ENCODE measurements at places on chromosomes 12 and 14. TPM values are rescaled to one million over a fixed set of nuclear protein-coding genes. Genes with fewer than 3 reads are reported as not detected.

GRCh38 chr14:27727251-27727770, 1039.3 kb upstream of the FOXG1 start:
- no peak overlapping the region for H3K27ac ChIP-seq
- H3K4me3 ChIP-seq: no peak overlapping the region
- no peak for DNase-seq
- H3K27me3 ChIP-seq: no peaks in the 10 kb centered on the region
- no peaks in the 10 kb centered on the region for H3K4me1 ChIP-seq

The RD3L gene
- not detected for total RNA-seq

DNA sequence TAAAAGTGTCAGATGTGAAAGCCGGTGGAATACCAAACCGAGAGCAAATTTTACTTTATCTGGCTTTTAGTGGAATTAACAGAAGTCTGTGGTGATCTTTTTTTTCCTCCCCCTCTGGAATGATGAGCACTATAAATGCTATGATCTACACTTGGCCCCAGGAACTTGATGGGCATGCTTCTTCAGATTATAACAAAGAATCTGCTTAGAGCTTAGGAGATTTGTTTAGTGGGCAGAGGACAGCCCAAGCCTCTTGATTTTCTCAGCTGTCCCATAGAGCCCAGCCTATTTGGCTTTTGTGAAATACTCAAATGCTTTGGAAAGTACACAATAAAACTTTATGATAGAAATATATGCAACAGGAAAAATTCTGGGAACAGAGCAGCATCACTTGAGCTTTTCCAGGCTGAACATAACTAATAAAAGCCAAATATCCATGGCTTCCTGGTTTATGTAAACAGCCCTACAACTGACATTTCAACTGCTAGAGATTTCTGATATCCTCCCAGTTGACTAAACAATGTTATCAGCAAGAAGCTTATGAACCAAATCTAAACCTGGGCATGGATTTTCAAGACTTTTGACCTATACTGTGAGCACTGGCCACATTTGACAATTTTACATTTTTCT, 149.6 kb downstream of the PLXNC1 start:
- no peaks in the 10 kb centered on the region for H3K27me3 ChIP-seq
- no peak overlapping the region for H3K4me3 ChIP-seq
- no peak overlapping the region for H3K27ac ChIP-seq

- peak; percentile 44 for DNase-seq
- peaks cover 55% of the 10 kb centered on the region for H3K27me3 ChIP-seq
- no peaks in the 10 kb centered on the region for H3K4me1 ChIP-seq
- H3K36me3 ChIP-seq: no peaks in the 10 kb centered on the region
- peak overlapping the region; percentile 87 for H3K4me3 ChIP-seq
Measured at GRCh38 chr14:61813096-61813606, 50.9 kb downstream of the SNAPC1 start.

The KRT75 gene
- total RNA-seq: not detected

The LRFN5 gene
- total RNA-seq: 6.3 TPM

GRCh38 chr14:91241863-91242262, 2.6 kb downstream of the GPR68 start:
- no peak overlapping the region for H3K27ac ChIP-seq
- H3K36me3 ChIP-seq: no peaks in the 10 kb centered on the region
- DNase-seq: no peak
- no peak overlapping the region for H3K4me3 ChIP-seq
- no peaks in the 10 kb centered on the region for H3K4me1 ChIP-seq
- H3K27me3 ChIP-seq: no peaks in the 10 kb centered on the region

- DNase-seq: no peak
- H3K27me3 ChIP-seq: no peaks in the 10 kb centered on the region
- no peak overlapping the region for H3K27ac ChIP-seq
Measured at GRCh38 chr12:75154388-75154787, 55.3 kb downstream of the KCNC2 start.

The PTPRB gene
- total RNA-seq: 1.3 TPM

The CCNK gene
- total RNA-seq: 63.4 TPM

DNA sequence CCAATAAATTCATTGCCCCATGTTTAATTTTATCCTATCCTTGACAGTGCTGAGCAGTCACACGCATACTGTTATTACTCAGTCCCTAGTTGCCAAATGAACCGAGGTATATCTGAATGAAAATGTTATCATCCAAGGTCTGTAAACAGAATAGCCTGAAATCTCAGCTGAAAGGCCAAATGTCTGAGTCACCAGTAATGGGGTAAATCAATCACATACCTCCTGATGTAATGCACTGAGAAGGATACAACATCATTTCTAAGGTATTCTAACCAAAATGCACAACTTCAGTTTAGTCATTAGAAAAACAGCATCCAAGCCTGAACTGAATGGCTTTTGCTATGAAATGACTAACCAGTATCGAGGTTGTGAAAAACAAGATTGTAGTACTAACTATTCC, 228.6 kb downstream of the DPF3 start:
- no peak overlapping the region for H3K27ac ChIP-seq
- no peaks in the 10 kb centered on the region for H3K36me3 ChIP-seq
- no peak for DNase-seq
- H3K27me3 ChIP-seq: no peaks in the 10 kb centered on the region
- no peaks in the 10 kb centered on the region for H3K4me1 ChIP-seq
- H3K4me3 ChIP-seq: no peak overlapping the region

The INHBC gene
- total RNA-seq: not detected

- H3K27me3 ChIP-seq: no peaks in the 10 kb centered on the region
- no peaks in the 10 kb centered on the region for H3K36me3 ChIP-seq
- H3K4me3 ChIP-seq: no peak overlapping the region
- H3K4me1 ChIP-seq: peaks cover 57% of the 10 kb centered on the region
- no peak for DNase-seq
Measured at GRCh38 chr14:100398044-100398443, 74.9 kb downstream of the SLC25A47 start.

The CLEC12A gene
- total RNA-seq: not detected

GRCh38 chr12:100225491-100225890, 24.9 kb downstream of the ACTR6 start:
- H3K4me1 ChIP-seq: no peaks in the 10 kb centered on the region
- no peak overlapping the region for H3K4me3 ChIP-seq
- H3K27ac ChIP-seq: no peak overlapping the region
- H3K36me3 ChIP-seq: peaks cover 10% of the 10 kb centered on the region

- H3K4me1 ChIP-seq: no peaks in the 10 kb centered on the region
- no peak overlapping the region for H3K4me3 ChIP-seq
- H3K27me3 ChIP-seq: no peaks in the 10 kb centered on the region
- DNase-seq: no peak
- H3K27ac ChIP-seq: no peak overlapping the region
- no peaks in the 10 kb centered on the region for H3K36me3 ChIP-seq
Measured at GRCh38 chr14:91533623-91534022, 23.5 kb upstream of the PPP4R3A start.

The TMPRSS12 gene
- not detected for total RNA-seq

GRCh38 chr14:70116278-70116677, 72.5 kb downstream of the SLC8A3 start:
- no peak overlapping the region for H3K27ac ChIP-seq
- no peak overlapping the region for H3K4me3 ChIP-seq
- no peaks in the 10 kb centered on the region for H3K36me3 ChIP-seq

DNA sequence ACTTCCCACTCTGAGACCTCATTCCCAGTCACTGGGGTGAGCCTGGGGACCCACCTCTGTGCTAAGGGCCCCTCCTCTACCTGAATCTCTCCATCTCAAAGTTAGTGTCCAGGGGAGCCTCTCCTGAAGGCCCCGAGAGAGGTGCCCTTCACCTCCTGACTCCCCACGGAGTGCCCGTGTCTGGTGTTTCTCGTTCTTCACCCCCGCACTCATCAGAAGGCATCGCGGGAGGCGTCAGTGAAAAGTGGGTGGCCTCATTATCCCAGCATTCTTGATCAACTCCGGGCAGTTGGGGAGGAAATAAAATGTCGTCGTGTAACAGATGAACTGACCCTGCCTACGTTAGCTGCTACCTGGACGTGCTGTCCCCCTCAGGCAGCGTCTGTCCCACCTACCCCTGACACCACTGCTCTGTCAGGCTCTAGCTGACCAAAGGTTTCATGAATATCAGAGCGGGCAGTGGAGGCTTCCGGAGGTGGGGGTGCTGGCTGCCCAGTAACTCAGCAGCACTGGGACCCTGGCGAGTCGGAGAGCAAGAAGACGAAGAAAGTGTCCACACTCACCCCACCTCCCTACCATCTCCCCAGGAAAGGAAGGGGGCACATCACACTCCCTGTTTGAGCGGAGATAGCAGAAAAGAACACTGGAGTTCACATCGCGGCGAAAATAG, 102.9 kb downstream of the PIWIL1 start:
- no peak for DNase-seq
- no peaks in the 10 kb centered on the region for H3K4me1 ChIP-seq
- no peaks in the 10 kb centered on the region for H3K36me3 ChIP-seq
- no peaks in the 10 kb centered on the region for H3K27me3 ChIP-seq
- no peak overlapping the region for H3K4me3 ChIP-seq

The FOXM1 gene
- total RNA-seq: 98.1 TPM

- no peaks in the 10 kb centered on the region for H3K36me3 ChIP-seq
- no peaks in the 10 kb centered on the region for H3K27me3 ChIP-seq
- H3K4me3 ChIP-seq: no peak overlapping the region
- H3K4me1 ChIP-seq: no peaks in the 10 kb centered on the region
- no peak for DNase-seq
Measured at GRCh38 chr14:87483271-87484260, 509.4 kb downstream of the GALC start.
